Progenitor cell of endocrine pancreas (in vitro differentiated cells): ENCODE measurements at places on chromosomes 2 and 18. TPM values are rescaled to one million over a fixed set of nuclear protein-coding genes. Genes with fewer than 3 reads are reported as not detected.

DNA sequence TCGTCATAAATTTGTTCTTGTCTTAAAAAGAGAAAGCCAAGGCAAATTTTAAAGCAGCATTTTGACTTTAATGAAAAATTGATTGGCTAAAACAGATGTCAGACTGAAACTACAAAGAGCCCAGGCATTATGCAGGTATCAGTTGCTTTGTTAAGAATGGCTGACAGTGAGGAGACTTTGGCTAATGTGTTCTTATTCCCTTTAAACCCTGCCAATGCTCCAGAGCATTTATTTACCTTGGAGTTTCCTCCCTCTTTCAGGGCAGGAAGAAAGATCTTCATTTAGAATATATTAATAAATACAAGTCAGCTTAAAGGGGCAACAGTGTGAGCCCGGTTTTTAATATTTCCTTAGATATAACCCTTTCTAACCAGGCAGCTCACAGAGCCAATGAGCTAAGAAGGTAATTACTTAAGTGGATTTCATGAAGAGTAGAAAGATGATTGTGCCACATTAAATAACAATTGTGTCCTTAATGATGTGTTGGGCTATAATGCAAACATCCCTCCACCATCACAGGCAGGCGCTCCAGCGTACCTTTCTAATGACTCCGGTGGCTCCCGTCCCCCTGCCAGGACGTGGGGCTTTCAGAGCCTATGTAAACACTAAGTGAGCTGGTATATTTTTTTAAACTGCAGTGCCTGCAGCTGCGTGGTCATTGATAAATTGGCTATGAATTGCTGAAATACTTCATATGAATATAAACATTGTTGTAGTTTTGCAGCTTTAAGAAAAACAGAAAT, 349.4 kb upstream of the POU3F3 start:
- H3K4me3 ChIP-seq = no peak overlapping the region
- no peak for DNase-seq
- no peaks in the 10 kb centered on the region for H3K36me3 ChIP-seq
- peaks cover 8% of the 10 kb centered on the region for H3K27me3 ChIP-seq
- peaks cover 10% of the 10 kb centered on the region for H3K4me1 ChIP-seq
- no peak overlapping the region for H3K27ac ChIP-seq

The EXOC6B gene
- 71.9 and 72.6 TPM in 2 replicates for total RNA-seq

DNA sequence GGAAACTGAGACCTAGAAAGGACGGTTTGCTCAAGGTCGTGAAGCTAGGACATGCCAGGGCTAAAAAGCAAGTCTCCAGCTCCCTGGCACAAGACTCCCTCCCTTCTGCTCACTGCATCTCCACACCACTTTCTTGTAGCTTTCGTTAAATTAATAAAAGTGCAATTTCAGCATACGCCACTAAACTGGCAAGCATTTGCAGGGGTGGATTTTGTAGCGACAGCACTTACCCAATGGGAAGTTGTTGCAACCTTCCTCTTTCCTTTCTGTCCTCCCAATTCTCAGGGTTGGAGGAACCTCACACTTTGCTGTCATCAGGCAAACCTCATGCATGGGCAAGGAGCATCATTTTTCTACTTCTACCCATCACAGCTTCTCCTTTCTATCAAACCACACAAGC, 7.4 kb upstream of the RHOB start:
- H3K27me3 ChIP-seq = peaks cover 3% of the 10 kb centered on the region
- no peak for DNase-seq
- no peaks in the 10 kb centered on the region for H3K36me3 ChIP-seq
- H3K4me1 ChIP-seq = peaks cover 14% of the 10 kb centered on the region
- H3K4me3 ChIP-seq = no peak overlapping the region

DNA sequence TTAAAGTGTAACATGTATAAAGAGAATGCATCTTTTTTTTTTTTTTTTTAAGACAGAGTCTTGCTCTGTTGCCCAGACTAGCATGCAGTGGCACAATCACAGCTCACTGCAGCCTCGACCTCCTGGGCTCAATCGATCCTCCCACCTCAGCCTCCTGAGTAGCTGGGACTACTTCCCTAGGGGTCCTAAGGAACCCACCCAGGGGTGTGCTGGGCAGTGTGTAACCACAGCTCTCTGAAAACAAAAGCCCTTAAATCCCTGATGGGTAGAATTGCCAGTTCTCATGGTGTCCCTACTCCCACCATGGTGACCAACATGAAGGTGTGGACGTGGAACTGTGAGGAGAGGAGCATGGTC, 105.6 kb upstream of the ST3GAL5 start:
- no peak overlapping the region for H3K4me3 ChIP-seq
- no peak overlapping the region for H3K27ac ChIP-seq
- DNase-seq = no peak
- H3K4me1 ChIP-seq = peaks cover 36% of the 10 kb centered on the region
- no peaks in the 10 kb centered on the region for H3K36me3 ChIP-seq

DNA sequence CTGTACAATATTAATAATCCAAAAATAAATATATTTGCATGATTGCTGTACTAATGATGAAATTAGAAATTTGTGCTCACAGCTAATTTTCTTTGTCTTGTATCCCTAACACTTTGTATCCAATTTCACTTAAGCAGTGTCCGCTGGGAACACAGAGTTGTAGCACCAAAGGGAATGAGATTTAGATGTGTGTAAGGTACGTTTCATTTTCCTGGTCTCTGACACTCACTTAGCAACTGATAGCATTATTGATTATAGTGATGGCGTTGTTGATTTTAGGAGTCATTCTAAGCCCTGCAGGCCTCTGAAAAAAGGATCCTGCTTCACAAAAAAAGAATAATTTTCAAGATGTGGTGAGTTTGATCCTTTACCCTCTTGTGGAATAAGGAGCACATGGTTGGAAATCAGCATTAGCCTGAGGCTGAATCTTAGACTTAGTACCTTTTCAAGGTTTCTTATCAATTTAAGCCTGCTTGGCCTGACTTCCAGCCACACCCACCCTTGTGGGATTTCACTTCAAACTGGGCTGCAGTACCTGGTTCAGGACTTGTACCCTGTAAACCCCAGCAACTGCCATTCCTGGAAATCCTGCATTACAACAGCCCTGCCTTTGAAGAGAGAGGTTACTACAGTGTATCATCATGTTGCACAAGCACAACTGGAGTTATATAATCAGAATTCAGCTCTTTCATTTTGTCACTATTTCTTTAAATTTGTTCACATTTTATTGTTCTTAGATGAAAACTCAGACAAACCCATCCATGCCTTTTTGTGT, 116.2 kb downstream of the RND3 start:
- H3K4me1 ChIP-seq = peaks cover 26% of the 10 kb centered on the region
- H3K27me3 ChIP-seq = no peaks in the 10 kb centered on the region
- DNase-seq = no peak

DNA sequence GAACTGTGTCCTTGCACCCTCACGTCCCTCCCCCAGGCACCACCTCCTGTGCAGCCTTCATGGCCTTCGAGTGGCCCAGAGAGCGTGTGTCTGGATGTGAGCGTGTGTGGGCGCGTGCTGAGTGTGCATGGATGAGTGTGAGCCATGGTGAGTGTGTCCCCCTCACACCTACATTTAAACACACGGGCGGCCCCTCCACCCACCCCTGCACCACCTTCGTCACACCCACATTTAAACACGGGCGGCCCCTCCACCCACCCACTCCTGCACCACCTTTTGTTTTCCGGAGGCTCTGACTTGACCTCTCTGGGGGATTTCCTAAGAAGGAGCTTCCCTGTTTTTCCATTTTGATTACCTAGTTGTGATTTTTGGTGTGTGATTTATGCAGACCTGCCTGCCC, 17.8 kb downstream of the DTYMK start:
- H3K27me3 ChIP-seq = no peaks in the 10 kb centered on the region
- no peak for DNase-seq
- H3K4me3 ChIP-seq = no peak overlapping the region
- H3K27ac ChIP-seq = no peak overlapping the region

DNA sequence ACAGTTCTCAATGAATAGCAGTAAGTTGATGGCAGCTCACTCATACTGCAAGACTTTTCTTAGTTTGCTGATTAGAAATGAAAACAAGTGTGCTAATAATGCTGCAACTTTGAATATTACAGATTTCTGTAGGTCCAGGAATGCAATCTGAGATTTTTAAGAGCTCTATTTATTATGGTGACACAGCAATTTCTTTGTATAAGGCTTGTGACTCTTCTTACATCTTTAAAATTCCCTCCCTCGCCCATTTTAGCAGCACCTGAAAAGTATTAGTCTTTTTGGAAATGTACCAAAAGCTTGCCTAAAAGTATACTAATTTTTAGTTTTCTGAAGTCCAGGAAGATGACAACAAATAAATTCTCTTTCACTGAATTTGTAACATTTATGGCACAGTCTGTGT, 4.4 kb upstream of the HTR2B start:
- peaks cover 9% of the 10 kb centered on the region for H3K4me1 ChIP-seq
- no peaks in the 10 kb centered on the region for H3K27me3 ChIP-seq
- no peak for DNase-seq
- H3K4me3 ChIP-seq = no peak overlapping the region

GRCh38 chr2:15829091-15829801, 111.1 kb upstream of the MYCN start:
- DNase-seq = no peak
- H3K27me3 ChIP-seq = peaks cover 5% of the 10 kb centered on the region
- no peak overlapping the region for H3K27ac ChIP-seq
- no peak overlapping the region for H3K4me3 ChIP-seq

The COL5A2 gene
- 4.5 and 6.4 TPM in 2 replicates for total RNA-seq

DNA sequence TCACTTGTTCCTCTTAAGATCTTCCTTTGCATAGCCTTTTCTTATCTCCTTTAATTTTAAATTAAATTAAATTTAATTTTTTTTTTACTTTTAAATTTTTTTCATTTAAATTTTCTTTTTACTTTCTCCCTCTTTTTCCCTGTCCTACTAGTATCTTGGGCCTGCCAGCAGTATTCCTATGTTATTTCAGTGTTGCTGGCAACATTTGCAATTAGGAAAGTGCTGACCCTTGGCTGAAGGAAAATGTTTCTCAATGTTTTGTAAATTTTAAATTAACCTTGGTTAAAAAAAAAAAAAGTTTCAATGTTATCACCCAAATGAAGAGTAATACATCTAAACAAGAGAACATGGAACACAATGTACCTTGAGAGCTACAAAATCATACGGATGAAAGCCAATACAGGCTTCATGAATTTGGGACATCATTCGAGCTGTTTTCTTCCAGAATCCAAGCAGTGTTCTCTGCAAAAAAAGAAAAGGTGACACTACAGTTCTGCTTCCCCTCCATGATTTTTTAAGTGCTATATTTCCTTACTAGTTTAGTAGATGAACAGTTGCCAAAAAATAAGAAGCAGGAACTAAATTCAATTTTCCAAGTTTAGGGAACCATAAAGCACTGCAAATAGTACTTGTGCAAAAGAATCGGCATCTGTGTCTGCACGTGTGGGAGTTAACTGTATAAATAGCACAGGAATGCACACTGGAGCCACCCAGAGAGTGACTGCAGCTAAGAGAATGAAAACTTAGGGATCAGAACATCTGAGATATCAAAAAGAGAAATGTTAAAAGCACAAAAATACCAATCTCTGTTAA, 55.8 kb downstream of the ICA1L start:
- peaks cover 2% of the 10 kb centered on the region for H3K4me1 ChIP-seq
- peaks cover 20% of the 10 kb centered on the region for H3K36me3 ChIP-seq
- no peak overlapping the region for H3K4me3 ChIP-seq
- no peak overlapping the region for H3K27ac ChIP-seq
- H3K27me3 ChIP-seq = no peaks in the 10 kb centered on the region

The TMEM182 gene
- 6.4 and 8.1 TPM in 2 replicates for total RNA-seq

The MSH2 gene
- total RNA-seq = 61.2 and 63.3 TPM in 2 replicates

DNA sequence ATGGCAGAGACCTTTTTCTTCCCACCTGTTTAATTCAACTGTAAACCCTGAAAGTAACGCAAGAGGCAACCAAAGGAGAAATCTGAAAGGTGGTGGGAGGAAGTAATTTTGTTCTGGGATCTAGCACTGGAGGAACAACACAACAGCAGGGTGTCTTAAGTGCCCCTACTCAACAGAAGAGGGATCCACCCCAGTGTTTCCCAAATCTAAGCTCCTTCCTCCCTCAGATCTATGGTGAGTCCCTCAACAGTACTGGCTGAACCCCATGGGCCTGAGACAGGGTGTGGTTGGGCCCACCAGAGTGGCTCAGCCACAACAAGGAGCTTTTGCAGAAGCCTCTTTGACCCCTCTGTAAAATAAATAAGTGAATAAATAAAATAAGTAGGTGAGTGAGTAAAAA, 790.3 kb downstream of the ERBB4 start:
- no peaks in the 10 kb centered on the region for H3K36me3 ChIP-seq
- H3K27me3 ChIP-seq = no peaks in the 10 kb centered on the region
- no peak overlapping the region for H3K27ac ChIP-seq
- H3K4me3 ChIP-seq = no peak overlapping the region
- peaks cover 10% of the 10 kb centered on the region for H3K4me1 ChIP-seq

The ECEL1 gene
- 2.0 and 2.9 TPM in 2 replicates for total RNA-seq

The C1GALT1C1L gene
- 0.57 TPM in 1 of 2 replicates, not detected in the other for total RNA-seq

- no peak for DNase-seq
- H3K4me1 ChIP-seq = peaks cover 1% of the 10 kb centered on the region
- peaks cover 14% of the 10 kb centered on the region for H3K36me3 ChIP-seq
- H3K4me3 ChIP-seq = no peak overlapping the region
- peak overlapping the region; percentile 16 for H3K27ac ChIP-seq
Observed at GRCh38 chr2:69097148-69097610, 84.2 kb downstream of the ANTXR1 start.

- peak overlapping the region; percentile 58 for H3K27ac ChIP-seq
- H3K4me1 ChIP-seq = peaks cover 2% of the 10 kb centered on the region
- no peaks in the 10 kb centered on the region for H3K36me3 ChIP-seq
- H3K27me3 ChIP-seq = peaks cover 11% of the 10 kb centered on the region
Observed at GRCh38 chr18:37335409-37335736, 230.2 kb downstream of the CELF4 start.
